ENCODE measurements at places on chromosomes 2 and 18.
A peak's percentile ranks its signal among the peaks of the same experiment; 100 is the strongest.

DNA sequence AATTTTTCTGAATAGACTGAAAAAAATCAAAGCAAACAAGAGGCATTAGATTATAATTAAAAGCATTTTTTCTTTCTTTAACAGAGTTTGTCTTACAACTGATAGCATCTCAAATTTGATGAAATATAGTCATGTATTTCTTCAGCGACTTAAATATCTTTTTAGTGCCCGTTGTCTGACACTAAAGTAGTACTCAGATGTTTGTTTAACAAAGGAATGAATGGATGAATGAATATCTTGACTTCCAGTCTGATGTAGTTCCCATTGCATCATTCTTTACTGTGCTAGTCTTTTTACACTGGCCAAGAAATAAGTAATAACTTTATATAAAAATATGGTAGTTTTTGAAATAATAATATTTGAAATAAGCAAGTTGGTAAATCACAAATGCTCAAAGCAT is 111.1 kb downstream of the TTC27 start:
- no peak for DNase-seq

- DNase-seq, result no peak
These were observed 124.1 kb downstream of the LNPK start for GRCh38 chr2:175877845-175878544.

GRCh38 chr2:215604606-215605005 is 168.7 kb upstream of the FN1 start:
- DNase-seq, result no peak

DNA sequence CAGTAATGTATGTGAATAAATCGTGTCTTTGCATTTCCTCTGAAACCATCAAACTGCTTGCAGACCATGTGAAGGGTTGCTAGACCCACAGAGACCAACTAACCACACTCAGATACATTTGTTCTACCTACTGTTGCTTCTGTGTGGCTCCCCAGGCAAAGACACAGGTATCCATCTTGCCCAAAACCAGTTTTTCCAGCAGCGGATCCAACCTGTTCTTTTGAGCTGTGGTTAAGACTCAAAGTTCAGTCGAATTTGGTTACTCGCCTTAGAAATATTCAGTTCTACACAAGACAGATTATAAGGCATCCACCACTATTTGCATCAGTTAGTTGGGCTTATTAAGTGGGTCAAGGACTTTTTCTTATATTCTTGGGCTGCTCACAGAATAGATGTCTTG is 276.2 kb upstream of the EPHA4 start:
- DNase-seq, result no peak

DNA sequence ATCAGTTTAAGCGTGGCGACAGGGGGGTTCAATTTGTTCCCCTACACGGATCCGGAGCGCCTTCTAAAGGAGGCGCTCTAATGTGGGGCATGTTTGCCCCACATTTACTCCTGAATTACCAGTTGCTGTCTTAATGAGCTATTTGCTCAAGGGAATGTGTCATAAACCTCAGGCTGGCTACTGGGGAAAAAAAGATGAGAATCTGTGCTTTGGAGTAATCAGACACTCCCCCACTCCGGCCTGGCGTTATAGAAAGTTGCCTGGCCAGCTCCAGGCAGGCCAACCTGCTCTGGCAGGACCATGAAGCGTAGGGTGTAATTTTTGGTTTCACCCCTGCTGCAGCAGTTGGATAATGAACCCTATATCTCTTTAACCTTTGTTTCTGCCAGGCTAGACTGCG is 31.0 kb upstream of the MAP3K20 start:
- DNase-seq, result no peak

- DNase-seq, result no peak
These were observed 460.4 kb upstream of the ZNF804A start for GRCh38 chr2:184137955-184138354.

- no peak for DNase-seq
These were observed 145.5 kb upstream of the ITGA6 start for GRCh38 chr2:172281648-172282570.

- DNase-seq, result no peak
These were observed 3.2 kb downstream of the NOTO start for GRCh38 chr2:73205611-73206010.

GRCh38 chr2:64017811-64018700 is 1.2 kb downstream of the VPS54 start:
- peak; percentile 8 for DNase-seq

- DNase-seq, result no peak
These were observed 123.1 kb downstream of the EIPR1 start for GRCh38 chr2:3254442-3254941.

GRCh38 chr2:12857891-12858290 is 141.2 kb downstream of the TRIB2 start:
- DNase-seq, result no peak

- DNase-seq, result no peak
These were observed 2.4 kb downstream of the RNPEPL1 start for GRCh38 chr2:240570531-240571313.

GRCh38 chr2:25586726-25587144 is 86.6 kb downstream of the DTNB start:
- DNase-seq, result no peak

DNA sequence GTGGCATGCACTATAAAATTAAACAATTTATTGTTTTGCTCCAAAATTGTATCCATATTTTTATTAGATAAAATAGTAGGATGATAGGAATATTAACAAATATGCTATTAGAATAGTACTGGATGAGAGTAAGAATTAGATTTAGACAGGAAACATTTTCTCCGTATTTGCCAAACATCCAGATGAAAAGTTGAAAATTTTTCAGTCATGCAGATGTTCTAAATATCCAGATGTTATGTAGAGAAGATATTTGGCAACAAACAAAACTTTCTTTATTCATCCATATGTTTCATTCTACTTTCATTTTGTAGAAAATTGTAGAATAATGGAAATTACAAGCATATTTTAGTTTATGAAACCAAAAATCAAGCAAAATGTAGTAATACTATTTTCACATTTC is 45.2 kb upstream of the NEUROD1 start:
- no peak for DNase-seq

GRCh38 chr2:14082640-14083039 is 549.9 kb upstream of the LRATD1 start:
- DNase-seq, result no peak

DNA sequence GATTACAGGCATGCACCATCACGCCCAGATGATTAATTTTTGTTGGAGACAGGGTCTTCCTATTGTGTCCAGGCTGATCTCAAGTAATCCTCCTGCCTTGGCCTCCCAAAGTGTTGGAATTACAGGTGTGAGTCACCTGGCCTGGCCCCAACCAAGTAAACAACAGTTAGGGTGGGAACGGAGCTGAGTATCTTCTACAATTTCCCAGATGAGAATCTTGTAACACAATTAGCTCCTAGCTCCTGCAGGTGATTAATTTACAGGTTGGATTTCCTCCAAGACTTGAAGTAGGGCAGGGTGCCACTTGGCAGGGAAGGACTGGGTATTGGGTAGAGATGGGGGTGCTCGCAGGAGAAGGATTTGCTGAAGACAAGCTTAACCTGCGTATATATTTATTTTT is 17.8 kb downstream of the NLRC4 start:
- no peak for DNase-seq

GRCh38 chr2:64608867-64609226 is 44.9 kb downstream of the SERTAD2 start:
- DNase-seq, result no peak

GRCh38 chr2:116917196-116917595 is 897.3 kb upstream of the DDX18 start:
- DNase-seq, result no peak

DNA sequence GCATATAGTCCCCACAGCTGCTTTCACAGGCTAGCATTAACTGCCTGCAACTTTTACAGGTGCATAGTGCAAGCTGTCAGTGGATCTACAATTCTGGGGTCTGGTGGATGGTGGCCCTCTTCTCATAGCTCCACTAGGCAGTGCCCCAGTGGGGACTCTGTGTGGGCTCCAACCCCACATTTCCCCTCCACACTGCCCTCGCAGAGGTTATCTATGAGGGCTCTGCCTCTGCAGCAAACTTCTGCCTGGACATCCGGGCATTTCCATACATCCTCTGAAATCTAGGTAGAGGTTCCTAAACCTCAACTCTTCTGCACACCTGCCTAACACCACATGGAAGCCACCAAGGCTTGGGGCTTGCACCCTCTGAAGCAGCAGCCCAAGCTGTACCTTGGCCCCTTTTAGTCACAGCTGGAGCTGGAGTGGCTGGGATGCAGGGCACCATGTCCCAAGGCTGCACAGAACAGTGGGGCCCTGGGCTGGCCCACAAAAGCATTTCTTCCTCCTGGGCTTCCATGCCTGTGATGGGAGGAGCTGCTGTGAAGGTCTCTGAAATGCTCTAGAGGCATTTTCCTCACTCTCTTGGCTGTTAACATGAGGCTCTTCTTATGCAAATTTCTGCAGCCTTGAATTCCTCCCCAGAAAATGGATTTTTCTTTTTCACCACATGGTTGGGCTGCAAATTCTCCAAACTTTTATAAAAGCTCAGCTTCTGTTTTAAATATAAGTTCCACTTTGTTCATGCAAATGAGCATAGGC is 59.3 kb downstream of the KDM3A start:
- DNase-seq, result no peak

- no peak for DNase-seq
These were observed 18.8 kb upstream of the TMX3 start for GRCh38 chr18:68733707-68734106.

GRCh38 chr2:20225294-20226151 is 593 bp upstream of the SDC1 start:
- peak; percentile 36 for DNase-seq

DNA sequence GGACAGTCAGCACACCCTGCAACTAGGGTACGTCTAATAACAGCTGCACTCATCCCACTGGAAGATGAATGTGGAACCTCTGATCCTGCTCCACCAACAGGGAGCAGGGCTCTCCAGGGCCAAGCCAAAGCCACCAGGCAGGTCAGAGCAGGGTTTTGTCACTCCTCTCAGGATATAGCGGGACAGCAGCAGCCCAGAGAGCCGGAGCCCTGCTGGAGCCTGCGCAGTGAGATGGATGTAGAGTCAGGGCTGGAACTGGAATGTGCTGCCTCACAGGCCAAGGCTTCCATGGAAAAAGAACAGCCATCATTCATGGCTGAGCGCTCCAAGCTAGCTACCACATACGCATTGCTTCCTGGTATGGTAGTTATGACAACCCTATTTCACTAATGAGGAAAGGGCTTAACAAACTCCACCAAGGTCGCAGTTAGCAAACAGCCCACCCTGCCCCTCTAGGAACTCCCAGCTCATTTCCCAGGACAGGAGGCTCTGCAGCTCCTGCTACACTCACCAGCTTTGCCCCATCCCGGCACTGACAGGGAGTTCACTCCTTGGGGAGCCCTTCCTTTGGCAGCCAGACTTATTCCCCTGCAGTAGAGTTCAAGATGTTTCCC is 85.2 kb downstream of the HS1BP3 start:
- no peak for DNase-seq

GRCh38 chr18:59466980-59467379 is 107.9 kb upstream of the LMAN1 start:
- DNase-seq, result no peak

DNA sequence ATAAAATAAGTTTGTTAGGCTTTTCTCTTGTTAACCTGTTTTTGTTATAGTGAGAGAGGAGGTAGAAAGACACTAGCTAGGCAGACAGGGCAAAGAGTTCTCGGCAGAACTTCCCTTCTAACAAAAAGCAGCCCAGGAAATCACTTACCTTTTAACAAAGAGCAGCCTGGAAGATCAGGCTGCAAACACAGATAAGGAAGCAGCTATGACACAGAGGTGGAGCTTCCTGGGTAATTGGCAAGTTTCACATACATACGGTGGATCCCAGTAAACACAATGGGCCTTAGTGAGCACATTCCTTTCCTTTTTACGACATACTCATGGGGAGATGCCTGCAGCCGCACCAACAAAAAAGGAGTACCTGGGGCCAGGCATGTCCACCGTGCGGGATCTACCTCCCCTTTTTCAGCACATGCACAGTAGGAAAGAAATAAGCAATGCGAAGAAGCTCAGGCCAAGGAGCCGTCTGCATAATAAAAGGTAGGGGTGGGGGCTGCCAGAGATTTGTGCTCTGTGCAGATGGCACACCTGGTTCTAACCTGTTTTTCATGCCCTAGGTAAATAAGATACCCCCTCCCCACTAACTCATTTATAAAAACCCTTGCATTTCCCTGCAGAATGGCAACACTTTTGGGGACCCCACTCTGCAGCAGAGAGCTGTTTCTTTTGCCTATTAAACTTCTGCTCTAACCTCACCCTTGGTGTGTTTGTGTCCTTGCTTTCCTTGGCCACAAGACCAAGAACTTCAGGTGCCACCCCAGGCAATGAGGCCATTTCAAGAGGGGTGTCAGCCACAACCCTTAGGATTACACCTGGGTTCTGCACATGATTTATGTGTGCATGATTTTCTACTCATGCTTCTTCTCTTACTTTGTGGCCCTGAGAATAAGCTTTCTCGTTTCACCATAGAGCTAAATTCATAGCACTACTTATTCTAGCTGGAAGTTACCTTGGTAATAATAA is 26.5 kb downstream of the MDH1 start:
- DNase-seq, result no peak

GRCh38 chr2:141766225-141766624 is 364.6 kb downstream of the LRP1B start:
- DNase-seq, result no peak

DNA sequence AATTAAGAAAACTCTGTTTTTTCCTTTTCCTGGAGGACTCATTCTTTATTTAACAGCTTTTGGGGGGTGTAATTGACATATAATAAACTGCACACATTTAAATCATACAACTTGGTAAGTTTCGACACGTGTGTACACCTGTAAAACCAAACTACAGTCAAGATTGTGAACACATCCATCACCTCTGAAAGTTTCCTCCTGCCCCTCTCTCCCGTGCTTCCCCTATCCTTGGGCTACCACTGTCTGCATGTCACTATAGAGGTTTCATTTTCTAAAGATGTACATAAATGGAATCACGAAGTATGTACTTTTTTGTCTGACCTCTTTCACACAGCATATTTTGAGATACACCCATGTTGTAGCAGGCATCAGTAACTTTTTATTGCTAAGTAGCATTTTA is 100.0 kb downstream of the BIN1 start:
- DNase-seq, result no peak

Data from NCI-H1092 (cell line).